ENCODE measurements at places on chromosomes 13 and 19.
A peak's percentile ranks its signal among the peaks of the same experiment; 100 is the strongest.

DNA sequence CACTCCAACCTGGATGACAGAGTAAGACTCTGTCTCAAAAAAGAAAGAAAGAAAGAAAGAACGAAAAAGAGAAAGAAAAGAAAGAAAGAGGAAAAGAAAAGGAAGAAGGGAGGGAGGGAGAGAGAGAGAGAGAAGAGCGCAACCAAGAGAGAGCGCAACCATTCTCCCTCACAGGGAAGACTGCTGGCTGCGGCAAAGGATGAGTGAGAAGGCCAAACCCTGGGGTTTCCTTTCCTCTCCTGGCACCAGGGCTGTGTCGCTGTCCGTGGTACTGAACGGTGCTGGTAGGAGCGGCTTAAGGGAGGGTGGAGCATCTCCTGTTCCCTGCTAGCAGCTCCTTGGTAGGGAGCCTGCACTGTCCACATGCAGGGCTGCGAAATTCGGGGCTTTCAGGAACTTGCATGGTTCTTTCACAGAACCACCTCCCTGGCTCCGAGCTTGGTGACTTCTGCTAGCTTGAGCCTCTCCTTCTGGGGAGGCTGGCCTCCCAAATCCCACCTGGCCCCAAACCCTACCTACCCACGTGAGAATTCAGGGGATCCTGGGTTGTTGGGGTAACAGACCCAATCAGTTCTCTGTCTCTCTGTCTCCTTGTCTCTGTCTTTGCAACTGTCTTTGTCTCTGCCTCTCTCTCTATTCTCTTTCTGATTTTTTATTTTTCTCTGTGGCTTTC lies 51.1 kb upstream of the ZNRF4 start:
- H3K27me3 ChIP-seq: no peaks in the 10 kb centered on the region
- H3K4me3 ChIP-seq: no peak overlapping the region
- peak; percentile 36 for DNase-seq
- H3K36me3 ChIP-seq: no peaks in the 10 kb centered on the region
- H3K4me1 ChIP-seq: no peaks in the 10 kb centered on the region

DNA sequence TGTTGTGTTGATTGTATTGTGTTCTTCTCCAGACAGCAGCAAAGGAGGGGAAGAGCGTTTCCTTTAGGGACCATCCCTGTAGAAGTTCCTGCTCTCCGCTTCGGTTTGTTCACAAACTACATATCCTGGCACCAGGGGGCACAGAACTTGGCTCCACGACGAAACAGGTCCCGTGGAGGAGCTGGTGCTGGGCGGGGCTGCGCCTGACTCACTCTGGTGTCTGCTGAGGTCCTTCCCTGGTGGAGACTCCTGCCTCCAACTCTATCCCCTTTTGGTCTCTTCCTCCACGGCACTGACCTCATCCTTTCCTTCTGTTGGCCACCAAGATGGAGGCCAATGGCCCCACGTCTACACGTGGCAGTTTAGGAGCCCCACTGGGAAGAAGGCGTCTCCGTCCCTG lies 14.7 kb downstream of the TMPRSS9 start:
- H3K4me1 ChIP-seq: no peaks in the 10 kb centered on the region
- no peaks in the 10 kb centered on the region for H3K27me3 ChIP-seq
- no peaks in the 10 kb centered on the region for H3K36me3 ChIP-seq
- DNase-seq: no peak
- no peak overlapping the region for H3K4me3 ChIP-seq

- no peaks in the 10 kb centered on the region for H3K27me3 ChIP-seq
- H3K27ac ChIP-seq: no peak overlapping the region
- H3K4me3 ChIP-seq: no peak overlapping the region
- no peak for DNase-seq
Observed at GRCh38 chr19:4557971-4558941, 1.2 kb downstream of the SEMA6B start.

GRCh38 chr13:110225609-110226574 lies 81.1 kb downstream of the COL4A1 start:
- DNase-seq: no peak
- no peaks in the 10 kb centered on the region for H3K36me3 ChIP-seq
- no peak overlapping the region for H3K4me3 ChIP-seq
- no peaks in the 10 kb centered on the region for H3K4me1 ChIP-seq
- no peaks in the 10 kb centered on the region for H3K27me3 ChIP-seq

DNA sequence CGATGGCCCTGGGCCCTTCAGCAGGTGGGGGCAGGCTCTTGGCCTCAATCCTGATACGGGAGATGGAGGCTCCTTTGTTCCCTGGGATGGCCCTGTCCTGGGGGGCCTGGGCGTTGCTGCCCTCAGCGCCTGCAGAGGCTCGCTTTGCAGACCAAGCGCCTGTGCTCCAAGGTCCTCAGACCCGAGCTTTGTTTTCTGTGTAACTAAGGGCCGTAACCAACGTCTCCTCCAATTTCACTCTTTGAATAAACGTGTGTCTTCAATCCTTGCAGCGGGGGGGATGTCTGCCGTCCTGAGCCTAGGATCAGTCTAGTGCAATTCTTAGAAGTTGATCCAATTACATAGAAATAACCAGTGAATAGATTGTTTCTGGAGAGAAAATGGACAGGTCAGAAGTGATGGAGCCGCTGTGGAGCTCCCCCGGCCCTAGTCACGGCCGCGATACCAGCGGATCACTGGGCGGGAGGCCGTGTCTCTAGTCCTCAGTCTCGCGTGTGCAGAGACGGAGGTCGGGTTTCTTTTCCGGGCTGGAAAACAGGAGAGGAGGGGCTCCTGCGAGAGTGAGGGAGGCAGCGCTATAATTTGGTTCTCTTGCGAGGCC lies 5.3 kb downstream of the PTBP1 start:
- no peaks in the 10 kb centered on the region for H3K27me3 ChIP-seq
- H3K27ac ChIP-seq: peak overlapping the region; percentile 42
- peaks cover 40% of the 10 kb centered on the region for H3K36me3 ChIP-seq
- H3K4me3 ChIP-seq: no peak overlapping the region

DNA sequence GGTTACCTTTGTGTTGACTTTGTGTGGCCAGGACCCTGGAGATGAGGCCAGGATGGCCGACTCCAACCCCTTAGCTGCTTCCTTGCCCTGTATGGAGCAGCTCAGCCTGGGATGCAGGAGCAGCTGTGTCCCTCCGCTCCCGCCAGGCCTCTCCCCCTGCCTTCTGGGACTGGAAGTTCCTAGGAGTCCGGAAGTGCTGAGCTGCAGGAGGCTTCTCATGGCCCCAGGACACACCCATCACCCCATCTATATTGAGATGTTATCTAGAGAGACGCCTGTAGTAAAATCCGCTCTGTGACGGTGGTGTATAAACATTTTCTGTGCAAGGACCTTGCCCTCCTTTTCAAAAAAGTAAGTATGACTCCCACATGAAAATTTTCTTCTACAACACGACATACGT lies 27.0 kb downstream of the WTIP start:
- H3K4me1 ChIP-seq: no peaks in the 10 kb centered on the region
- no peak for DNase-seq
- H3K27ac ChIP-seq: no peak overlapping the region

- no peak overlapping the region for H3K27ac ChIP-seq
- H3K36me3 ChIP-seq: no peaks in the 10 kb centered on the region
- no peaks in the 10 kb centered on the region for H3K27me3 ChIP-seq
- DNase-seq: no peak
Observed at GRCh38 chr13:39881383-39881782, 225.9 kb downstream of the COG6 start.

All from CD4-positive, alpha-beta memory T cell (primary cell).